ENCODE measurements at places on chromosomes 1 and 21.

GRCh38 chr1:164771619-164772361 is 212.8 kb downstream of the PBX1 start:
- DNase-seq = no peak

- no peak for DNase-seq
Measured at GRCh38 chr1:31324992-31325391, 28.2 kb downstream of the ZCCHC17 start.

DNA sequence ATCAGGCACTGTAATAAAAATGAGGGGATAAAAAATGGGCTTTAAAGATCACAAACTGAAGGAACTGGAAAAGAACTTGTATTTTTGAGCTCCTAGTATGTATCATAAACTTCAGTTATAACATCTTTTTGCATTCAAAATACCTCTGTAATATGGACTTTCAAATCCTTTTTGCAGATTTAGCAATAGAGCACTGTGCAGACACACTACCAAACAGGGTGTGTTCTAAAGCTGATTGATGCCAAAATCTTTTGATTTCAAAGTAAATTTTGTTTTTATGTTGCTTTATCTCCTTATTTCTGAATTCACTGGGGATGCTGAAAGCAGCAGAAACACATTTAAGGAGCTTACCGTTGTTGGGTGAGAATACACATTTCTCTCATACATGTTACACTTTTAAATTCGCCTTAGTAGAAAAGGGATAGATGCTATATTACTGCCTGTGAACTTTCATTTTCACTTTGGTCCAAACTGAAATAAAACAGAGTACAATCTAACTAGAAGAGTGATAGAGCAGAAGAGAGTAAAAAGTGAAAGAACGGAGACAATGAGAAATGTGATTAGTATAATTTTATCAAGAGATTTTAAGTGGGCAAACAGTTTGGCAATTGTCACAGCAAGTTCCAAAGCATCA is 1126.6 kb downstream of the BRINP3 start:
- no peak for DNase-seq

DNA sequence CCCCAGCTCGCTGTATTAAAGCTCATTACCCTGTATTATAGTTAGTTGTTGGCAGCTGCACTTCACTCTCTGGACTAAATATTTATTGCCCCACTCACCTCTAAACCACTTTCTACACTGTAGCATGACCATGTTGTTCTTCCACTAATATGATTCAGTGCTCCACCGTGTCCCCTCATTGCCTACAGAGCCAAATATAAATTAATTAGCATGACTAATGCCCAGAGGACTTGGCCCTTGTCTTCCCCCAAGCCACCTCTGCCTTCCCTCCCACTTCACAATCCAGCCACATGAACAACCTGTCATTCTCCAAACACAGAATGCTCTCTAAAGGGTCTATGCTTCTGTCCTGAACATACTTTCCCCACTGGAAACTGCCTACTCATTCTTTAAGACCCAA is 276.5 kb downstream of the PLPP3 start:
- DNase-seq = no peak

DNA sequence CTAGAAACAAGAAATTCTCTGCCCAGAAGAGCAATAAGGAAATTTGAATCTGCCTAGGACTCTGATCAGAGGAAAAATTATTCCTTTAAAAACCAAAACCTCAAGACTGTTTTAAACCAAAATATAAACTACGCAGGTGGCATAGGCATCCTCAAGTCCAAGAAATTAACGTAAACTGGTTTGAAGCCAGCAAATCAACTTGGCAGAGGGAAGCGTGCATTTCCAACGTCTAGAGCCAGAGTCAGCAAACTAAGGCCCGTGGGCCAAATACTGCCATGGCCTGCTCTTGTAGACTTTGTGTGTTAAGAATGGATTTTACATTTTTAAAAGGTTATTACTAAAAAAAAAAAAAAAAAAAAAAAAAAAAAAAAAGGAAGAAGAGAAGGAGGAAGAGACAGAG is 67.8 kb upstream of the VTCN1 start:
- DNase-seq = no peak

- DNase-seq = no peak
Measured at GRCh38 chr1:20359451-20360330, 69.0 kb downstream of the VWA5B1 start.

DNA sequence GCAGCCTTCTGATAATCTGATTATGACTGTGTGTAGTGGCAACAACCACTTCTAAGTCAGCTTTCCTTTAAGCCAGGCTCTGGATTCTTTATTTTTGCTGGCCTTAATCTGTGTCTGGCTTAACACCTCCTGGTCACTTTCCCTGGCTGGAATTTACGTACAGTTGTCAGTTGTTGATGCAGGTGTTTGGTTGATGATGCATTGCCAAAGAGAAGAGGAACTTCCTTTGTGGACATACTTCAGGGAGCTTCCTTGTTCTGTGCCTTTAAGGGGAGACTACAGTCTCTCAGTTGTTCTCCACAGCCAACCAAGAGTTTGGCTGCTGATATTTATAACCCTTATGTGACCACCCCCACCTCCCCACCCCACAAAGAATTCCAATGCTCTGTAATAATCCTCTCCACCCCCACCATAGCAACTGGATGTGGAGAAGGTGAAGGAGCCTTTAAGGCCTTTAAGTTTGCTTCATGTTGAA is 96.0 kb upstream of the BMP8A start:
- DNase-seq = no peak

Data from coronary artery (tissue), 2 donors.